ENCODE measurements at places on chromosomes 7 and 10.

GRCh38 chr7:157952841-157953645 is 616.2 kb downstream of the DNAJB6 start:
- DNase-seq, result no peak

- no peak for DNase-seq
Observed at GRCh38 chr7:144713850-144714249, 122.0 kb downstream of the TPK1 start.

DNA sequence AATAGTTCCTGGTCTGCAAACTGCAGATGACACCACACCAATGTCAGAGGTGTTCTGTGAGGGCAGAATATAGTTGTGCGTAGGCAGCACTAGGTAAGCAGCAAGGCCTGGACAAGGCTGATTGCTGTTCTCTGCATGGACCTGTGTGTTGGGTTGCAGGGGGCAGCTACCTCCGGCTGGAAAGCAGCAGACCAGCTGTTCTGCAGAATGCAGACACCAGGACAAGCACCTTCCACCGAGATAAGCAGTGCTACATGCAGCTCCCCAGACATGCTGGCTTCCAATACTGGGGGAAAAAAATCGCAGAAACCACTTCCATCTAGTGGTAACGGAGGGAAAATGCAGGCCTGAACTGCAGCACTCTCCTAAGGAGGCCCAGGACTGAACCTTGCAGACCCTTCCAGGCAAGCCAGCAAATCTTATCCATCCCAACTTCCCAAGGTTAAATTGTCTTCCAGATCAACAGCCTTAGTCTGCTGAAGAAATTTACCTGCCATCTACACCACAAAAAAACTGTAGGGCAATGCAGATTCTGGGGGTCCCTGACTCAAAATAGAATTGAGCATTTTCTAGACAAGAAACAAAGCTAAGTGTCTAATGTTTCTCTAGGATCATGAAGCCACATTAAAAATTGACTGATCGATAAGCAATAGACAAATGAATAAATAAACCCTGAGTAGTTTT is 50.5 kb upstream of the COBL start:
- peak; percentile 43 for DNase-seq

DNA sequence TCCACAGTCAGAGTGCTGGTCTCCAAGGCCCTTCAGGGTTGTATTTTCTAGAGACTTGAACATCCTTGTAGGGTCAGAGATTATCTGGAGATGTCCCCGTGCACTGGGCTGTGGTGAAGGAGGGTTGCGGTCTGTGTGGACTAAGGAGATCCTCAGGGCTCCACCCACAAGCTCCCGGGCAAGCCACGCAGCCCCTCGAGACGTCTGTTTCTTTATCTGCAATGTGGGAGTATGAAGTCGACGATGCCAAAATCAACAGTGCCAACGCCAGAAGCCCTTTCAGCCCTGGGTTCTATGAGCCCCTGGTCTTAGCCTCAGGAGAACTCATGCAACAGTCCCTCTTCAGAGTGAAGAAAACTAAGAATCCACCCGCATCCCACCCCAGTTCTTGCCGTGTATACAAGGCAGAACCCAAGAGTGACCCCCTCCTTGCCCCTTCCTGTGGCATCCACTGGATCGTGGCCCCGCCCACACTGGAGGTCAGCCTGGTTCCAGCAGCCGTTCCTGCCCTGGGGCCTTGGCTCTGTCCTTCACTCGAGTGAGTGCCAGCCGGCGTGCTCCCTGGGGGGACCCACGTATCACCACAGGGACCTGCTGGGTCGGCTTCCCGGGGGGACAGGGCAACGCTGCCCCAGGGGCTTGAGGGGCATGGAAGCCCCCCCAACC is 6.0 kb upstream of the SHH start:
- DNase-seq, result no peak

DNA sequence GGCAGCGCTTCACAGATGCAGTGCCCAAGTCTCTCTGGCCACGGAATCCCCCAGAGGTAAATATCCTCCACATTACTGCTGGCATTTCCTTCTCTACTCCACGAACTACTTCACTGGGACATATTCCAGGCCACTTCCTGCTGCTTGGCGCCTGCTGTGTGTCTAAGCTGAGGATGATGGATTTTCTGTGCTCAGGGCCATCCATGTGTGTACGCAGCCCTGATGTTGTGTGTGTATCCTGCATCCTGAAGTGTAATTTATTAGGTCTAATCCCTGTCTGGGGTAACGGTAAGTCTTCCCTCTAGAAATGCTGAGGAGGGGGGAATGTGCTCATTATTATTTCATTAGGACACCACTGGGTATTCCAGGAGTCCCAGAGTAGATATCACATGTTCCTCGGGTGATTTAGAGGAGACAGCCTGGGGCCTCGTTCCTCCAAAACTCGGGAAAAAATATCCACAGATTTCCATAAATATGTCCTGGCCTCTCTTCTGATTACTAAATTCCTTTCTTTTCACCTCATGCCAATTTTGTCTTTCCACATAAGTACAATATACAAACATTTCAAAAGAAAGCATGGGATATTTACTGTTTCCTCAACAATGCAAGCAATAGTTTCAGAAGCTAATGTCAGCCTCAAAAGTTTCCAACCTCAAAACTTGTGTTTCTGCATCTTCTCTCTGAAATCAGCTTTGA is 25.5 kb upstream of the HABP2 start:
- peak; percentile 38 for DNase-seq

- no peak for DNase-seq
Observed at GRCh38 chr10:84204122-84204521, 9.8 kb downstream of the CDHR1 start.

DNA sequence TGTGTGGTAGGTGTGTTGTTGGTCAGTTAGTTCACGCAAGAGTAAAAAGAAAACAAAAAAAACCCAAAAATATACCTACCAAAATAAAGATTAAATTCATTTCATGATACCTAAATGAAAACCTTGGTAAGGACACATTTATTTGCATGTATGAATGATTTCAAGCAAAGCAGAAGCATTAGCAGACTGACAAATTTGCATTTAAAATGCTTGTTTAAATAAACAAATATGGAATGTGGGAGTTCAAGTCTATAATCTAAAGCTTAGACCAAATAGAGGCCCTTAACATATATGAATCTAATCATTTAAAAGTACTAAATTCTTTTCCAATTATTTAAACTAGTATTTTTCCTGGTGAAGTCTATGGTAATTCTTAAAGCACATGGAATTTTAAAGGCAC is 35.8 kb downstream of the GNAT3 start:
- no peak for DNase-seq

- DNase-seq, result peak; percentile 94
Observed at GRCh38 chr7:105013221-105013815, 687 bp upstream of the KMT2E start.

- no peak for DNase-seq
Observed at GRCh38 chr10:113232928-113233511, 283.0 kb downstream of the TCF7L2 start.

GRCh38 chr10:122725768-122726167 is 26.1 kb upstream of the C10orf120 start:
- no peak for DNase-seq

- no peak for DNase-seq
Observed at GRCh38 chr10:67200913-67201564, 275.2 kb downstream of the LRRTM3 start.

- DNase-seq, result no peak
Observed at GRCh38 chr10:44258019-44258418, 126.9 kb downstream of the CXCL12 start.

- peak; percentile 80 for DNase-seq
Observed at GRCh38 chr7:140230861-140231770, 54.3 kb upstream of the KDM7A start.

- DNase-seq, result peak; percentile 86
Observed at GRCh38 chr10:100504096-100504495, 15.6 kb downstream of the SEC31B start.

DNA sequence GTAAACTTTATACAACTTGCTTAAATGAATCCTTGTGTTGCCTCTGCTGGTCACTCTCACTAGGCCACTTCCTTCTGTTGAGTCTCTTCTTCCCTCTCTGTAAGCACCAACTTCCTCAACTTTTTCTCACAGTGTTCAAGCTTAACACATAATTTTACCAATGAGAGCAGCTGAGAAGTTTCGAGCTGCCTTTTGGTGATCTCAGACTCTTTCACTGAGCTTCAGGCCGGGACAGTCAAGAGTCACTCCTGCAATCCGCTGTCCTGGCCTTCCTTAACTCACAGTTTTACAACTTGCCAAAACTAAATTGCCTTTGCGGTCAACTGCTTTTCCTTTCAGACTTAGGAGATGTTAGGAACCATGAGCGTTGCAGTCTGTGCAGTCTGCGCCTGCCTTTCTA is 47.4 kb downstream of the PRPF18 start:
- DNase-seq, result no peak

GRCh38 chr10:1061930-1062774 is 6.0 kb downstream of the WDR37 start:
- peak; percentile 77 for DNase-seq

DNA sequence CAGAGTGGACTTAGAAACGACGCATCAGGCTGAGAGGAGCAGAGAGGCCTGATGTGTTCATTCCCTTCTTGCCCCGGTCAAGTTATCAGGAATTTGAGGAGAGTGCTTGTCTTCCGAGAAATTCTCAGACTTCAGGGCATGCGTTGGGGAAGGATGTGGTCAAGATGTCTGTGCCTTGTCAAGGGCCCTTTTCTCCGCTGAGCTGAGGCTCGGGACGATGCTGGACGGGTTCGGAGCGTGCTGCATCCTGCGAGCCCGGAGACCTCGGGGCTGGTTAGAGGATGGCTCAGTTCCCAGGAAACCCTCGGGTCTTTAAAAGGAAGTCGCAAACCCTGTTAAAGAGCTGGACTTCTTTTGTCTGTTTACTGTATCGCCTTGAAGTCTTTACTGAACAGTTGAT is 325.4 kb downstream of the ADARB2 start:
- no peak for DNase-seq

DNA sequence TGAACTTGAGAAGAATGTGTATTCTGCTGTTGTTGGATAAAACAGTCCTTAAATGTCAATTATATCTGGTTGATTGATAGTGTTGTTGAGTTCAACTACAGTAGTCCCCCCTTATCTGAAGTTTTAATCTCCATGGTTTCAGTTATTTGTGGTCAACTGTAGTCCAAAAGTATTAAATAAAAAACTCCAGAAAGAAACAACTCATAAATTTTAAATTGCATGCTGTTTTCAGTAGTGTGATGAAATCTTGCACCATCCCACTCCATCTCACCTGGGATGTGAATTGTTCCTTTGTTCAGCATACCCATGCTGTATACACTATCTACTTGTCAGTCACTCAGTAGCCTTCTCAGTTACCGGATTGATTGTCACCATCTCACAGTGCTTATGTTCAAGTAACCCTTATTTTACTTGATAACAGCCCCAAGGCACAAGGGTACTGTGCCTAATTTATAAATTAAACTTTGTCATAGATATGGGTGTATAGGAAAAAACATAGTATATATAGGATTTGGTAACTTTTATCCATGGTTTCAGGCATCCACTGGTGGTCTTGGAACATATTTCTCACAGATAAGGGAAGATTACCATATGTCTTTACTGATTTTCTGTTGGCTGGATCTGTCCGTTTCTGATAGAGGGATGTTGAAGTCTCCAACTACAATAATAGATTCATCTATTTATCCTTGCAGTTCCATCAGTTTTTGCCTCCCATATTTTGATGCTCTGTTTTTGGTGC is 57.1 kb downstream of the AOAH start:
- DNase-seq, result no peak

DNA sequence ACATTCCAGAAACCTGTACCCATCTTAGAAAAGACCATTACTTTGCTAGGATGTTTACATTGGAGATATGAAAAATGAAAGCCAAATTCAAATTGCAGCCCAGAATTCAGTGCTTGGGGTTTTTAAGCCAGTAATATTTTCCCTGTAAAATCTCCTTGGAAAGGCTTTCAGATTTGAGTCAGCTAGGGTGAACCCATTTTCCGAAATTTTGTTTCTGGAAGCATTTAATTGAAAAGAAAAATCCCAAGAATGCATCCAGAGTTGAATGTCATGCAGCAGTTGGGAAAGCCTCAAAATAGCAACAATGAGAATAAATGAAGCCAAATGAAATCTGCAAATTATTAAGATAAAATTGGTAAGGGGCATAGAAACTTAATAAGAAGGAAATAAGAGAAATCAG is 106.4 kb downstream of the BMPER start:
- peak; percentile 61 for DNase-seq

- DNase-seq, result peak; percentile 84
Observed at GRCh38 chr10:91185239-91185875, 35.1 kb upstream of the PCGF5 start.

DNA sequence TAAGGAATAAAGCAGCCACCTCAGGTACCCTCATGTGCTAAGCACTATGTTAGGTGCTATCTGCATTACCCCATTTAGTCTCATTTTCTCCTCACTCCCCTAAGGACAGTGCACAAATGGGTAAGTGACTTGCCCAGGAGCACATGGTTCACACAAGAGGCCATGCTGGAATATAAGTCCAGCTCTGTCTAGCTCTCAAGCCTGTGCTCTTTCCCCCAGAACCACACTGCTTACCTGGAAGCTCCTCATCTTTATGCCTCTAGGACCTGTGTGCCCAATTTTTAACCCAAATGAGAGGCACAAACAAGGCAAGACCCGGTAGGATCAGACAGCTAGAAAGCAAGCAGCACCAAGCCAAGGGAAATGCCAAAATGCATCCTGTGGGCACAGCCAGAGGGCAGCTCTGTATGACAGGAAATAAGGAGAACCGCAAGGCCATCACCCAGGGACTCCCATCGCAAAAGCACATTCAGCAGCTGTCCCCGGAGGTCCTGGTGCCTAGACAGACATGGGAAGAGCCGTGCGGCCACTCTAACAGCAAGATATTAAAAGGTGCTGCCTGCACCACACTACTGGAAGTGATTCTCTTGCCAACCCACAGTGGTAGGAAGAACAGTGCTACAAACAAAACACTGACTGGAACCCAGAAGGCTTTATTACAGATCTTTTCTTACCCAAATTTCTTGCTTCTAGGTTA is 88.1 kb downstream of the GSAP start:
- peak; percentile 58 for DNase-seq

- peak; percentile 91 for DNase-seq
Observed at GRCh38 chr7:43646603-43647338, 63.9 kb downstream of the STK17A start.

DNA sequence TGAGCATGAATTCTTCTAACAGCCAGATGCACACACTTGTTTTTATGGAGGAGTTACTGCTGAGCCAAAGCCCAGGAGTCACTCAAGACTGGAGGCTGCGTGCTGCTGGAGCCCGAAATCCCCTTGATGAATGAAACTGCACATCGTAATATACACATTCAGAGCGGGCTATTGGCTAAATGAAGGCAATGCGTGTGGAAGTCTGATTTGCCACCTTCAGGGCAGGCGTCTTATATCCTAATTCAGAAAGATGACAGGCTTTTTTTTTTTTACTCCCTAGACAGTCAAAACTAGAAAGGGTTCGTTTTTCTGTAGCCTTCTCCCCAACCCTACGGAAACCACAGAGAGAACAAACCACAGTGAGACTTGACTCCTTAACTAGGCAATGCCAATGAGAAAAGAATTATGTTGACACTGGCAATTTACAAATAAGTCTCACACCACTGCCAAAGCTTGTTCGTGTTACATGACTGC is 227.2 kb upstream of the KLF14 start:
- peak; percentile 69 for DNase-seq
